ENCODE measurements at places on chromosomes 4 and X.
A peak's percentile ranks its signal among the peaks of the same experiment; 100 is the strongest.

GRCh38 chr4:120286813-120287212 lies 220.2 kb upstream of the MAD2L1 start:
- no peak for DNase-seq

- no peak for DNase-seq
These were observed 206.2 kb upstream of the BANK1 start for GRCh38 chr4:101584306-101584705.

GRCh38 chr4:57719456-57719855 lies 609.3 kb upstream of the IGFBP7 start:
- no peak for DNase-seq

DNA sequence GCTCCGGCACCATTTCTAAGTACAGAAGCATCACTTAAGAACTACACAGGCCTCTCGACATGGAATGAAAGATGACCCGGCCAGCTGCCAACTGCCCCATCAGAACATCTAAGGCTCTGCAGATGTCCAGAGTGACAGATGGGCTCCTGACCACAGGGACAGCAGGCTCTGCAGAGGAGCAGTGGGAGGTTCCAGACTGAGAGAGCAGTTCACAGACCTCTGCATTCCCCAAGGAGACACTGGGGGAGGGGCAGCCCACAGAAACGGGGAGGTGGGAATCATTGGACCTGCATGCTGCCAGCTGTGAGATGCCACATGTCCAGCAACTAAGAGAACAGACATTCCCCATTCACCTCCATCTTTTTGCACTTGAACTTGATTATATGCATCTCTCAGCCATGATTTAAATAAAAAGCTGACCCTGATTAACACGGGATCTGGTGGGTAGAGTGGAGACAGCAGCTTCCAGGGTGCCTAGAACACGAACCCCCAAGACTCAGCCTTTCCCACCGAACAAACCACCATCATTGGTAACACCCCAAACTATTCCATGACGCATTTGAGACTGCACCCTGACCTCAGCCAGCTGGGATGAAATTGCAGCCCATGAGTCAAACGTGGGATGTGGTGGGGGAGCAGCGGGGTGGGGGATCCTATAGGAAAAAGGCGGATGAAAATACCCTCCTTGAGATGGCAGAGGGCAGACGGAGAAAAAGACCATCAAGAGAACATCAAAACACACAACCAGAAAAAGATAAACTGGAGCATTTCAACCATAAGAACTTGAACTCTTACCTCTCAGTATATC lies 47.2 kb downstream of the AFAP1 start:
- no peak for DNase-seq

DNA sequence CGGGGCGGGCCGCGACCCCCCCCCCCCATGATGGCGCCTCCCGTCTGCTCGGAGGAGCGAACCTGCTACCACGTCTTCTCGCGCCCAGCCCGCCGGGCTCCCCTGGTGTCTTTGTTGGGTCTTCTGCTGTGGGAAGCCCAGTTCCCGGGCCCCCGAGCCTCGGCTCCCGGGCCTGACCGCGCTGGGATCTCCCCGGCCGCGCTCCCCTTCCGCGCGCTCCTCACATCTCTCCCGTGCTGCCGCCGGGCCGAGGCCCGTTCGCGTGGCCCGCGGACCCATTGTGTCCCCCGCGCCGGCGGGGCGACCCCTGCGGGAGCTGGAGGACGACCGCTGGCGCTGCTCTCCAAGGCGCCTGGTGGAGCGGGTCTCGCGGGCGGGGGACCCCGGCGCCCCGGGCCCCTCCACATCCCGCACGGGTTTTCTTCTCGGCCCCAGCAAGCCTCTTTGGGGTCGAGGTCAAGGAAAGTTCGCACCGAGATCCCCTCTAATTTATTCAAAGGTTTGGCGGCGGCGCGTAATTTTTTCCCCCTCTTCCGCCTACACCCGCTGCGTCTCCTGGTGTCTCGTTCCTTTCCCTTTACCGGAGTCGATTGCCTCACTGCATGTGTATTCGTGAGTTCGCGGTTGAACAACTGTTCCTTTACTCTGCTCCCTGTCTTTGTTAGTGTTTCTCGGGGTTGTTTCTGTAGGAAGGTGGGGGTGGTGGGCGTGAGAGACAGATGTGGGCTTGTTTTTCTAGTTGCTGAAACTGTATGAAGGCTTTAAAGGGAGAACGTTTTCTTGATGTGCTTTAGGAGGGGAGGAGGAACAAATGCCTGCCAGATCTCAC lies 770 bp downstream of the SMAD1 start:
- peak; percentile 81 for DNase-seq

- no peak for DNase-seq
These were observed 150.0 kb downstream of the ANAPC10 start for GRCh38 chr4:144948009-144948408.

- DNase-seq = no peak
These were observed 353.1 kb upstream of the BOD1L1 start for GRCh38 chr4:13980317-13981310.

GRCh38 chr4:2290974-2291704 lies 29.2 kb upstream of the MXD4 start:
- DNase-seq = no peak

GRCh38 chr4:19650903-19651864 lies 600.5 kb upstream of the SLIT2 start:
- no peak for DNase-seq

DNA sequence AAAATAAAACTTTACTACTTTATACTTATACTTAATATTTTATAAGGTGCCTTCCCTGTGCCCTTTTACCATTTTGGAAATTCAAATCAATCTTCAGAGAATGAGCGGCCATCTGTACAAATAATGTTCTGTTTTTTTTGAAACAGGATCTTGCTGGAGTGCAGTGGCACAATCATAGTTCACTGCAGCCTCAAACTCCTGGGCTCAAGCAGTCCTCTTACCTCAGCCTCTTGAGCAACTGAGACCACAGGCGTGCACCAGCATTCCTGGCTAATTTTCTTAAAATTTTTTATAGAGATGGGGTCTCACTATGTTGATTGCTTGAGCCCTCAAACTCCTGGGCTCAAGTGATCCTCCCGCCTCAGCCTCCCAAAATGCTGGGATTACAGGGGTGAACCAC lies 53.5 kb downstream of the FAM114A1 start:
- no peak for DNase-seq

- no peak for DNase-seq
These were observed 1637.3 kb upstream of the PABPC4L start for GRCh38 chr4:135838889-135839288.
